ENCODE measurements at places on chromosomes 3 and 15.

GRCh38 chr15:64493641-64494040 lies 33.3 kb downstream of the ZNF609 start:
- DNase-seq = no peak

- no peak for DNase-seq
These were observed 2.6 kb downstream of the MEX3B start for GRCh38 chr15:82043130-82043673.

DNA sequence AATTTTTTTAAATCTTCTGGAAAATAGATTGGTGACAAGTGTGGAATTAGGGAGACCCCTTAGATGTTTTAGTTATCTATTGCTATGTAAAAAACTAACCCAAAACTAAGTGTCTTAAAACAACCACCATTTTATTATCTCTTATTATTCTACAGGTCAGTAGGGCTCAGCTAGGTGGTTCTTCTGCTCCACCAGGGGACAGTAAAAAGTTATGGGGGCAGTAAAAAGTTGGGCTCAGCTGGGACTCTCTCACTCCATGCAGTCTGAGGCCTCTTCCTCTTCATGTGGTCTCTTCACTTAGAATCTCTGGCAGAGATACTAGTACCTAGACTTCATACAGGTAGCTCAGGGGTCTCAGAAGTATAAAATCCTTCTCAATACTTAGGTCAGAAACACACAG lies 18.0 kb upstream of the DIS3L start:
- DNase-seq = no peak

- no peak for DNase-seq
These were observed 184.8 kb downstream of the SHQ1 start for GRCh38 chr3:72663429-72663828.

DNA sequence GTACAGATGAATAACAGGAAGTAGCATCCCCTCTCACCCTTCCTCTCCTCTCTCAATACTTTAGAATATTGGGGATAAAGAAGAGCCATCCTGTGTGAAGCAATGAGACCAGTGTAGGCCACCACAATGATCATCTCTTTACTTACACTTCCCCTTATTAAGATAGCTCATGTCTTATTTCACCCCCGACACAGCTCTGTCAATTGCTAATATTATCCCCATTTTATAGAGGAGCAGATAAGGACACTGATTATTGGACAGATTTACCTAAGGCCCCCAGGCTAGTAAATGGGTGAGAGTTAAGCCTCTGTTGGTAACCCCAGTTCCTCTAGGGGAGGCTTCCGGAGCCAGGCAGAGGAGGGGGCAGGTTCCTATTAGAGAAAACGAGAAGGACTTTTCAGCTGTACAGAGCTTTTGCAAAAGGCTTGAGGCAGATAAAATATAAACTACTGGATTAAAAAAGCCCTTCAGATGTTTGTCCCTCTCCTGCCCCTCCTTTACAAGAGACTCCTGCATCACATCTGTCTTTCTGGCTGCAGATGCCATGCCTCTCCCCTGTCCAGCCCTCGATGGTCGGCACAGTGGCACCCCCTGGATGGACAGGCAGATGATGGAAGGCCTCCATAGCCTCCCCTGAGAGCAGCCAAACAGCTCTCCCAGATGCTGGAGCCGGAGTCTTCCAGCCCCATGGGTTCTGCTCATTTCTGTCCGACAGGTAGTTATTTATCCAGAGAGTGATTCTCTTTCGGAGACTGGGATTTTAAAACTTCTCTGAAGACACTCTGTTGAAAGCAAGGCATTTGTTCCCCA lies 49.4 kb upstream of the LCTL start:
- no peak for DNase-seq

GRCh38 chr15:39898317-39898716 lies 21.7 kb downstream of the GPR176 start:
- DNase-seq = no peak

GRCh38 chr3:194087995-194088855 lies 47.7 kb upstream of the HES1 start:
- DNase-seq = no peak

GRCh38 chr15:99719096-99719541 lies 14.1 kb downstream of the LYSMD4 start:
- DNase-seq = no peak

GRCh38 chr15:55676507-55676906 lies 66.4 kb downstream of the PRTG start:
- no peak for DNase-seq

GRCh38 chr15:34889476-34889875 lies 80.1 kb downstream of the AQR start:
- no peak for DNase-seq

DNA sequence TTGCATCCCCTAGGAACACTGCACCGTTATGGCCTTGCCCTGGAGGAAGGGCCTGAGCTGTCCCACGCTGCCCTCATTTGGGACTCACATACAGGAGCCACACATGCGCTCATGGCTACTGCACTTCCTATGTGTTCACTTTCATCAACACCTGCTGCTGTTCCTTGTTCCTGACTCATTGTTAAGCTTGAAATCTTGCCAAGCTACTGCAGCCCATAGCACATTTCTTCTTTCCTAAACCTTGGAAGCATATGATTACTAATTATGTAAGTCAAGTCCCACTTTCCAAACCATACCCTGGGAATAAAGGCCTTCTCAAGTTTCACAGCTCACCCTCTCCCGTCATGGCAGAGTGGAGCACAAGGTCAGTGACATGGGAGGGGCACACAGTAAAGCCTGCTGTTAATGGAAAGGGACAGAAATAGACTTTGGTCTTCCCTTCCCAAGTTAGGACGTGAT lies 307.9 kb downstream of the CLSTN2 start:
- no peak for DNase-seq

DNA sequence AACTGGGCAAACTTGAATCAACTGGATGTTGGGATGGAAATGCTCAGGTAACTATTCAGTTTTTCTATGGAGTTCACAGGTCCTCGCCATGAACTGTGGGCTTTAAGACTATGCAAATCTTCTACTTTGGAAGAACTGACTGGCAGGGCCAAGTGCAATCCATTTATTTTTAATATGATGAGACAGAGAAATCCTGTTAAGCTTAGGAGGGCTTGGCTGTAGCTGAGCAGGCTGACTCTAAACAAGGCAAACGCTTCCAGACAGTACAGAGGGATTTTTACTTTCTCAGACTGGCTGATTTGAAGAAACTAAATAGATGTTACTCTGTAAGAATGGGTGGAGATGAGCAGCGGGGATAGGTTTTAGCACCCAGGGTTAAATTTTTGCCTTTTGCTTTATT lies 194.2 kb upstream of the ICE2 start:
- DNase-seq = no peak

- DNase-seq = no peak
These were observed 89.5 kb downstream of the MYH15 start for GRCh38 chr3:108420926-108421325.

DNA sequence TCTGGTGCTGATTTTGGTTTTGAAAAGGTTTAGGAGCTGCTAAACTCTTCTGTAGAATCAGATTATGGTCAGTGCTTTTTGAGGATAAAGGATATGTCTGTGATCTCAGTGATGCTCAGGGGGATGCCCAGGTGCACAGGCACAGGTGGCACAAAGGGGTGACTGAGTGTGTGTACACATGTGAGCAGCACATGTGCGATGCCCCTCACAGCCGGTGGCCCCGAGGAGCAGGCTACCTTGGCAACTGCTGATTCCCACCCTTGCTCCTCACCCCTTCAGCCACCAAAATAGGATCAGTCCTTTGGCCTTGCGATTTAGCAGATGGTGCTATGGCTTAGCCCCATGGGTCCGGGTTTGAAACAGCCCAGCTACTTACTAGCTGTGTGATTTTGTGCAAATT lies 51.1 kb downstream of the POMGNT2 start:
- no peak for DNase-seq

DNA sequence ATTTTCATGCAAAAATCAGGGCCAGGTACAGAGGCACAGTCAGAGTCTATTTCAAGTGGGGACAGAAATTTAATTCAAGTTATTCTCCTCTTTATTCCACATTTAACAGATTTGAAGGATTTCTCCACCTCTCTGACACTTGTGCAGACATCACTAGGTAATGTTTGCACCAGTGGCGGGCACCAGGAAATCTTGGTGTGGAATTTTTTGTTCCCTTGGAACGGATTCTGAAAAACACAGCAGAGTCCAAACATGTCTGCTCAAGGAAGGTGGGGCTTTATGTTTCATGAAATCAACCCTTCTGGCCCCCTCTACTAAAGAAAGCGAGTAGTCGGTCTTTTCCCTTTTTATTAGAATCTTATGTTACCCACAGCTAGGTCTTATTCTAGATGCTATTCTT lies 271.2 kb upstream of the MDFIC2 start:
- no peak for DNase-seq

GRCh38 chr3:160372780-160373179 lies 26.2 kb downstream of the IFT80 start:
- DNase-seq = no peak

- DNase-seq = peak; percentile 46
These were observed 608.4 kb downstream of the CADM2 start for GRCh38 chr3:85567071-85567676.

- DNase-seq = no peak
These were observed 3.7 kb upstream of the TXNRD3 start for GRCh38 chr3:126658584-126658983.

DNA sequence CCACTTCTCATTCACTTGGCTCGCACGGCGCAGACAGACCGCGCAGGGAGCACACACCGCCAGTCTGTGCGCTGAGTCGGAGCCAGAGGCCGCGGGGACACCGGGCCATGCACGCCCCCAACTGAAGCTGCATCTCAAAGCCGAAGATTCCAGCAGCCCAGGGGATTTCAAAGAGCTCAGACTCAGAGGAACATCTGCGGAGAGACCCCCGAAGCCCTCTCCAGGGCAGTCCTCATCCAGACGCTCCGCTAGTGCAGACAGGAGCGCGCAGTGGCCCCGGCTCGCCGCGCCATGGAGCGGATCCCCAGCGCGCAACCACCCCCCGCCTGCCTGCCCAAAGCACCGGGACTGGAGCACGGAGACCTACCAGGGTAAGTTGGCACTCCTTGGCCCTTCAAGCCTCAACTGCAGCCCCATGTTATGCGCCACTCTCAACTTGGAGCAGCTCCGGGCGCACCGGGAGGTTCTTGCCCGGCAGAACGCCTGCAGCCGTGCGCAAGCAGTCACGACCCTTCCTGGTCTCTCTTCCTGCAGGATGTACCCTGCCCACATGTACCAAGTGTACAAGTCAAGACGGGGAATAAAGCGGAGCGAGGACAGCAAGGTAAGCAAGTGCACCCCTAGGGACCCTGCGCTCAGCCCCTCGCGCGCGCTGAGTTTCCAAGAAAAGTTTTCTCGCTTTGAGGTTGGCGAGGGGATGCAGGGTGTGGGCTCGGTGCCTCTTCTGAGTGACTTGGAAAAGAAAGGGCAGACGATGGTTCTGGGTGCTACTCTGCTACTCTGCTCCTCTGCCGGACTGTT lies at the start of gene BHLHE40:
TSS of gene BHLHE40 (plus strand) at position 10 of the 801 bp plus-strand sequence. CDS start at position 292, 282 bp downstream.
- peak; percentile 55 for DNase-seq

- no peak for DNase-seq
These were observed 129.7 kb downstream of the NR2E3 start for GRCh38 chr15:71939981-71940588.

DNA sequence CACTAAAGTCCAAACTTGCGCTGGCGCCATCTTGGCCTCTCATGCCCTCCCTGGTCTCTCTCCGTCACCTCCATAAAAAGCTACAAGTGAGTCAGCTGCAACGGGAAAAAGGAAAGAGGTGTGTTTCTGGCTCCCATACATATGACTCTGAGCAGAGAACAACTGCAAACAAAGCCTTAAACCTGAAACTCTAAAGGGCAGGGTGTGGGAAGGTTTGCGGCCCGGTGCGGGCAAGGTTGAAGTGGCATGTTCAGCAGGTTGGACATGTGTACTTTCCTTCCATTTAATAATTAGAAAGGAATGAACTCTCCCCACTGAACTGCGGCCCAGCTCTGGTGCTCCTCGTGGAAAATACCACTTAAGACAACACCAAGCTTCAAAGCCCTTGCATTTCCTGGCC lies 59.0 kb upstream of the PPARG start:
- no peak for DNase-seq

- DNase-seq = no peak
These were observed 32.4 kb upstream of the DYNC1LI1 start for GRCh38 chr3:32603064-32603463.

DNA sequence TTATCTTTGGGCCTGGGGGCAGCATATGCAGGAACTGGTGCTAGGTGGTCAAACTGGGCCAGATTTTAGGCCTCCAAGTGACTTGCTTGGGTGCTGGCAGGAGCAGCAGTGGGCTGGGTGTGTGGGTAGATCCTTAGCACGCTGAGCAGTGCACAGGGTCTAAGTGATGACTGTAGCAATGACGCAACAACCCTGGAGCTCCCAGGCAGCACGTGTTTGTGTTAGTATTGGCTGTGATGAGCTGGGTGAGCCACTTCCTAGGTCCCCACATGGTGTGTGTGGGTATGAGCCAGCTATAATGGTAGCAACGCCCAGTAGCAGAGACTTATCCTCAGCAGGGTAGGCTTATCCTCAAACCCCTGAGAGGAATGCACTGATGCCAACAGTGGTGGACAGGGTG lies 570.6 kb upstream of the ROBO1 start:
- DNase-seq = no peak

DNA sequence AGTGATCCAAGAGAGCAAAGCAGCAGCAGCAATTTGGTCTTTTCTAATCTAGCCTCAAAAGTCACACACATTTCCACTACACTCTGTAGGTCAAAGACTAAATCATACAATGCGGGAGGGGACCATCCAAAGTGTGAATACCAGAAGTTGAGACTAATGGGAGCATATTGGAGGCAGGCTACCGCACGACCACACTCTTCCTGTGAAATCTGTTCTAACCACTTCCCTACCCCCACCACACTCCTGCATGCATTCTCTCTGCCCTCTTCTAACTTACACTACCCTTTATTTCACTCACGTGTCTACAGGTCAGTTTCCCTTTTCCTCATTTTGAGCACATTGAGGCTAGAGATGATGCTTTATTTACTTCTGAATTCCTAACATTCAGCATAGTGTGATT lies 23.7 kb upstream of the PRTG start:
- peak; percentile 67 for DNase-seq

- no peak for DNase-seq
These were observed 22.8 kb downstream of the HGD start for GRCh38 chr3:120659285-120659684.

GRCh38 chr3:41053220-41053619 lies 146.1 kb upstream of the CTNNB1 start:
- DNase-seq = no peak

DNA sequence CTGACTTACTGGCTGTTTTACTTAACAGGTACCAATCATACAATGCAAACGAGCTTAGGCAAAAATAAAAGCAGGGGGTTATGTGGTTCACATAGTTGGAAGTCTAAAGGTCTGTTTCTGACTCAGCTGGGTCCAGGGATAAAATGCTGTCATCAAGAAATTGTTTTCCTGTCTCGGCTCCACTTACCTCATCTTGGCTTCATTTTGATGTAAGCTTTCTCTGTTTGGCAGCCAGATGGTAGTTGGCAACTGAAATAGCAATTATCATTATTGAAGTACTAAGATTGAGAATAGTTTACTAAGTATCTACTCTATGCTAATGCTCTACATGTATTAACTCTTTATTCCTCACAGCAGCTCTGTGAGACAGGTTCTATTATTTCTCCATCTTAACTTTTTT lies 36.8 kb upstream of the CNTN3 start:
- DNase-seq = no peak

DNA sequence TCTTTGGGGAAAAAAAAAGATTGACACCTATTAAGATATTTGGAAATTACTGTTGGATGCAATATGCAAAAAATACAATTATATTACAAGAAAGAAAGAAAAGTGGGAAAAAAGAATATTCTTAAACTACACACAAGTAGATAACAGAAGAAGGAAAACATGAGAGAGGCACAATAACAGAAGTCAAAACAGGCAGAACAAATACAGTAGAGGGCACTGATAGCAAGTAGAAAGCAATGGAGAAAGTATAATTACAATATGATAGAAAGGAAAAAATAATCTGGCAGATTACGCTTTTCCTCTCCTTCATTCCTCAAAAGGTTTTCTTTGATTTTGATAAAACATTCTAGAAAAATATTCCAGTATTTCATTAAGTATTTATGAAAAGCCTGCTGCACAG lies 72.1 kb downstream of the ADAM10 start:
- no peak for DNase-seq
